ENCODE measurements at places on chromosomes 2 and 18.

DNA sequence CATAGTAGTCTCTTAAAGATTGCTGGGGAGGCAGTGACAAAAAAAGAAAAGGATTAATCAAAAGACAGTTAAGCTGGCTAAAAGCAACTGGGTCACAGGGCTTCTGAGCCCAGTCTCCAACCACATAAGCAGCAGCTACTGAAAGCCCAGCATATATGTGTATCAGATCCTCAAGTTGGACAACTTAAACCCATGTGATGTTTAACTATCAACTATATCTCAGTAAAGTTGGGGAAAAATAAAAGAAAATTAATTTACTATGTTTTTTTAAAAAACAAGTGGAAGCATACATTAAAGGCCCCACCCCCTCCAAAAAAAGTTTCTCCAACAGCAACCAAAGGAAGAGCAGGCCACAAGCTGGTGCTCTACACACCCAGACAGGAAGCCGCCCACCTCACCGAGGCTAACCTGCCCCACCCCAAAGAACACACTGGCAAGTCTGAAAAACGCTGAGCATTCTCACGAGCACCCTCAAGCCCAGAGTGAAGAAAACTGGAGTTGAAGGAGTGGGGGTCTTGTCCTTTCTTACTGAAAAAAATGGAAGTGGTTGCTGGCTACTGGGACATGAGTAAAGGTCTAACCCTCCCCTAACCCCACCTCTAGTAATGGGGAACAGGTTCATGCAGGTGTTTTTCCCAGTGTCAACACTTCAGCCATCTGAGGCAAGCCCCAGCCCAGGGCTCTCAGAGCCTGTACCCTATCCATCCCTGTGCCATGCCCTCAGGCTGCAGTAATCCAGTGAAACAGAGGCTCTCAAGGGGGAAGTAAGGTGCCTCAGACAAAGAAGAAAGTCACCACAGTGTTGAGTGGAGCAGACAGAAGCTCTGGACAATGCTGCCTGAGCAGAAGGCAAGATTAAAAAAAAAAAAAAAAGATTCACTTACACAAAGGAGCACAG, 106.3 kb downstream of the GYPC start:
- DNase-seq, result no peak

DNA sequence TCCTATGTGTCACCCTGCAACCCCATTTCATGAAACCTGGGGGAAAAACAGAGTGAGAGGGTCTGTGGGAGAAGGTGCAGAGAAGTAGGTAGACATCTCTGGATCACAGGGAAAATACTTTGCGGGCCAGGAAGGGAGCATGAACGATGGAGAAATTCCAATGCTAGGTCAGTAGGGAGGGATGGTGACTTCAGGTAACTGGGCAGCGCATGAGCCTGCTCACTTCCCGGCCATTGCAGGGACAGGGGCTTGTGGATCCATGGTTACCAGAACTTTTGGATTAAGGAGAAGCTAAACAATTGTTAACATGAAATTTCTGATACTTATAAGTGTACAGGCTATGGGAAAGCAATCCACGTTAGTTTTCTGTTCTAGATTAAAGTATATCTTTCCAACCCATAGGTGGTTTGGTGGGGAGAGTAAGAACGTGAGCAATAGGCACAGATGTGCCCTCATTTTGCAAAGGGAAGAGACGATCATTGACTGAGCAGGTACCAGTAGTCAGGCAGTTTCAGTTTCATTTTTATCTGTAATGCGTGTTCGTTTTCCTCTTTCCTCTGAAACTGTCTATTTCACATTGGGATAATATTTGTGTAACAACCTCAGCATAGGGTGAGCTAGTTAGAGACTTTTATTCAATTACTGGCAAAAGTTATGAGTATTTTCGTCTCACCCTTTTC, 65.0 kb downstream of the NYAP2 start:
- DNase-seq, result no peak

DNA sequence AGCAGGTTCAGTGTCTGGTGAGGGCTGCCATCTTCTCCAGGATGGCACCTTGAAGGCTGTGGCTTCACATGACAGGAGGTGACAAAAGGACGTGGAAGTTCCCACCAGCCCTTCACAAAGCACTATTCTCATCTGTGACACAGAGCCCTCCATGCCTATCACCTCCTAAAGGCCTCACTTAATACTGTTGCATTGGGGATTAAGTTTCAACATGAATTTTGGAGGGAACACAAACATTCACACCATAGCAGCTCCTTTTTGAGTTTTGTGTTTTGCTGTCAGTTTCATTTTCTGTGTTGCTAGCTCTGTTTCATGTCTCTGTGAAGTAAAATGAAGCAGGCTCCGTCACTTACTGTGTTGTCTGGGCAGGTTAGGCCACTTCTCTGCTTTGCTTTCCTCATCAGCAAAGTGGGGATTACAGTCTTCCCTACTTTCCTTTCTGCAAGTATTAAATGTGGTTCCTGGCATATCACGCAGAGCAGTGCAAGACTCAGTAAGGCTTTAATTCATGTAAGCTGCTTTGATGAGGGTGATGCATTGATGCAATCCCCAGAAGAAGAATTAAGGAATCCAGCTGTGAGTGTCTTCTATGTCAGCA, 31.6 kb downstream of the LIMS1 start:
- no peak for DNase-seq

- no peak for DNase-seq
These were observed 133.6 kb upstream of the XPO1 start for GRCh38 chr2:61671561-61672315.

DNA sequence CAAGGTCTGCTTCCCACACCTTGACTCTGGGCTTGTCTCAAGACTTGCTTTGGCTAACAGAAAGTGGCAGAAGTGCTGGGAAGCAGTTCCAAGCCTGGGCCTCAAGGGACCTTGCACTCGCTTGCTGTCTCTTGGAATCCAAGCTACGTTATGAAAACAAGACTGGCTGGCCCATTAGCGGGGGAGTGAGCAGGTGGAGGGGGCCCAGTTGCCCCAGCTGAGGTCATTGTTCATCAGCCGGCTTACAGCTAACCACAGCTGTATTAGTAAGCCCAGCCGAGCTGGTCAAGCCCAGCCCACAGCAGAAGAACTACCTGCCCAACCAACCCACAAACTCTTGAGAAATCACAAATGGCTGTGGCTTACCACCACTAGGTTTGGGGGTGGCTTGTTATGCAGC, 63.1 kb downstream of the MARCO start:
- peak; percentile 5 for DNase-seq

DNA sequence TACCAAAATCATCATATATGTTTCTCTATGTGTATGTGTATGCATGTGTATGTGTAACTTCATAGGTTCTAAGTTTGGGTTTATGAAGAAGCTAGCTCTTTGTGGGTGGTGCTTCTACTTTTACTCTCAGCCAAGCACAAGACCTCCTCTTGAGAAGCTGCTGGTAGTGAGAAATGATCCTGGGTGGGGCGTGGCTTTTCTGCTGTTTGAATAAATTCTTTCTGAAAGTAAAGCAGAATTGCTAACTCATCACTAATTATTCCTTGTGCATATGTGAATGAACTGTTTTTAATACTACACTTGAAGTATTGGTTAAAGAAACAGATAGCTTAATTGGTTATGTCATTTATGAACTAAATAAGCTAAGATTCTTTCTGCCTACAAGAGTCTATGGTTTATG, 7.6 kb upstream of the GAREM1 start:
- no peak for DNase-seq

GRCh38 chr18:22609642-22610041, 191.9 kb upstream of the CTAGE1 start:
- DNase-seq, result peak; percentile 55

DNA sequence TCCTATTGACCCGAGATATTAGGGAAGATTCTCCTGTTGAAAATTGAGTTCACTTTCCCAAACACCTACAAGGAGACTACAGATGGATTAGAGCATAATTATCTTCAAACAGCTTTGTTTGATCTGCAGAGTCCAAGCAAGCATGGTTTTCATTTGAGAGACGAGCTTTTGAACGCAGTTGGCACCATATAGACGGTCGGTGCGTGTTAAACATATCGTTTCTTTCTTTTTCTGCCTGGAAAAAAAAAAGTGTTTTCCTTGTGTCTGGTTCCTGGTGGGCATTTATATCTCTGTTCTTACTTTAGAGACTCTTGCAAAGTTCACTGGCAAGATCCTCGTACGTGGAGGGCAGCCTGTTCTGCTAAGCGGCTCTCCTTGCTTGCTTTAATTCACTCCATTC, 248.9 kb downstream of the TMEM182 start:
- no peak for DNase-seq

GRCh38 chr2:235637896-235638295, 144.1 kb downstream of the AGAP1 start:
- no peak for DNase-seq

GRCh38 chr18:34978953-34979608, 62.1 kb upstream of the MAPRE2 start:
- DNase-seq, result peak; percentile 97

- DNase-seq, result no peak
These were observed 154.2 kb downstream of the FAM210A start for GRCh38 chr18:13572148-13572547.

- peak; percentile 69 for DNase-seq
These were observed 48.0 kb downstream of the BCL2L11 start for GRCh38 chr2:111168528-111169239.

- DNase-seq, result no peak
These were observed 64.3 kb upstream of the ATL2 start for GRCh38 chr2:38441346-38441745.

DNA sequence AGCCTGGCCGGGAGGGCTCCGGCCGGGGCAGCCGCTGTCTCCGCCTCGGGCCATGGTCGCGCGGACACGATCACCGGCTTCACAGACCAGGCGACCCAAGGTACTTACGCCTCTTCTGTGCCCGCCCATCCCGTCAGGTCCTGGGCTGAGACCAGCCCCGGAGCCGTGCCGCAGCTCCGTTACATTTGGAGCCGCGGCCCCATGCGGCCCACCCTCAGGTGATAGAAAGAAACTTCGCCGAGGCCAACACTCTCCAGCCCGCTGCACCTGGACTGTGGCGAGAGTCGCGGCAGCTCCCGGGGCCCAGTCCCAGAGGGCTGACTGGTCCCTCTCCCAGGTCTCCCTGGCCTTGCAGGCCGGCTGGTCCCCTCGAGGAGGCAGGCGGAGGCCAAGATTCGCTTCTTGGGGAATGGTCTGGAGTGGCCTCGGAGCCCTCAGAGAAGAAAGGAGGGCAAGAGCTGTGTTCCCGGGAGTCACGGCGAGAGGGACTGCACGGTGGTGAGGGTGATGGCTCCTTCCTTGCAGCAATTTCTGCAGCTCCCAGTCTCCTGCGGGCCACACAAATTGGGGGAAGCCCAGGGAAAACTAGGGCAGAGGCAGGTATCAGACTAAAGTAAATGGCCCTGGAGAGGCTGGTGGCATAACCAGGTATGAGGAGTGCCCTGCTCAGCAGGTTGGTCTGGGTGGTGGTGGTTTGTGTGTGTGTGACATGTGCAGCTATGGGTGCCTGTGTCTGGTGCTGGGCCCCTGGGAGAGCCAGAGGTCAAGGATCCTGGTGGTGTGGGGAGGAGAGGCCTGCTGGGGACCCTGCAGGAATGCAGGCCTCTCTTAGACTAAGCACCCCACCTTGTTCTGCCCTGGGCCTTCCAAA, 822 bp downstream of the GDF7 start:
- no peak for DNase-seq
